ENCODE measurements at places on chromosomes 2 and 18.

GRCh38 chr18:59848002-59848401, 51.8 kb upstream of the PMAIP1 start:
- no peak for DNase-seq

DNA sequence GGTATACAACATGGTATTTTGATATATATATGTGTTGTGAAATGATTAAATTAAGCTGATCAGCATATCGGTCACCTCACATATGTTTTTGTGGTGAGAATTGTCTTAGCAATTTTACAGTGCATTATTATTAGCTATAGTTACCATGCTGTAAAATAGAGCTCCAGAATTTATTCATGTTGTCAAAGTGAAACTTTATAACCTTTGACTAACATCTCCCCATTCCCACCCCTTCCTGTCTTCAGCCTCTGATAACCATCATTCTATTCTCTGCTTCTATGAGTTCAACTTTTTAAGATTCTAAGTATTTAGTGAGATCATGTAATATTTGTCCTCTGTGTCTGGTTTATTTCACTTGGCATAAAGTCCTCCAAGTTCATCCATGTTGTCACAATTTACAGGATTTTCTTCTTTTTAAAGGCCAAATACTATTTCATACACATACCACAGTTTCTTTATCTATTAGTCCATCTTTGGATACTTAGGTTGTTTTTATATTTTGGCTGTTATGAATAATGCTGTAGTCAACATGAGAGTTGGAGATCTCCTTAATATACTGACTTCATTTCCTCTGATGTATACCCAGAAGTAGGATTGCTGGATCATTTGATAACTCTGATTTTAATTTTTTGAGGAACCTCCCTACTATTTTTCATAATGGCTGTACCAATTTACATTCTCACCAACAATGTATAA, 30.3 kb downstream of the NCOA1 start:
- no peak for DNase-seq

GRCh38 chr2:167335541-167335992, 447.3 kb downstream of the XIRP2 start:
- no peak for DNase-seq

GRCh38 chr18:11289248-11289647, 139.9 kb upstream of the PIEZO2 start:
- DNase-seq, result no peak

DNA sequence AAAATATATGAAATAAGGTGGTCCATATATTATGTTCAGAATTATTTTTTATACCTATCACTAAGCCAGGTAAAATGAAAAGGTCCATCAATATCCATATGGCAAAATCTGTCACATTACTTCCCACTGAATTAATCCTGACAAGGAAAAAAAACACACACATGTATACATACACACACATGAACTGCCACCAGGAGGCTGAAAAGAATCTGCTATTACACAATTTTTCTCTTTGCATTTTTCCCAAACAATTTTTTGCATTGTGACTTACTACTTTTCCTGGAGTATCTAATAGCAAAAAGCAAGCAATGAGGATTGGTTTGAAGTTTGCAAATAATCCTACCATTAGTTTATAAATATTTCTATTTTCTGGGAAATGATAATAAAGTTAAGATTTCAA, 128.2 kb upstream of the CD226 start:
- DNase-seq, result no peak

DNA sequence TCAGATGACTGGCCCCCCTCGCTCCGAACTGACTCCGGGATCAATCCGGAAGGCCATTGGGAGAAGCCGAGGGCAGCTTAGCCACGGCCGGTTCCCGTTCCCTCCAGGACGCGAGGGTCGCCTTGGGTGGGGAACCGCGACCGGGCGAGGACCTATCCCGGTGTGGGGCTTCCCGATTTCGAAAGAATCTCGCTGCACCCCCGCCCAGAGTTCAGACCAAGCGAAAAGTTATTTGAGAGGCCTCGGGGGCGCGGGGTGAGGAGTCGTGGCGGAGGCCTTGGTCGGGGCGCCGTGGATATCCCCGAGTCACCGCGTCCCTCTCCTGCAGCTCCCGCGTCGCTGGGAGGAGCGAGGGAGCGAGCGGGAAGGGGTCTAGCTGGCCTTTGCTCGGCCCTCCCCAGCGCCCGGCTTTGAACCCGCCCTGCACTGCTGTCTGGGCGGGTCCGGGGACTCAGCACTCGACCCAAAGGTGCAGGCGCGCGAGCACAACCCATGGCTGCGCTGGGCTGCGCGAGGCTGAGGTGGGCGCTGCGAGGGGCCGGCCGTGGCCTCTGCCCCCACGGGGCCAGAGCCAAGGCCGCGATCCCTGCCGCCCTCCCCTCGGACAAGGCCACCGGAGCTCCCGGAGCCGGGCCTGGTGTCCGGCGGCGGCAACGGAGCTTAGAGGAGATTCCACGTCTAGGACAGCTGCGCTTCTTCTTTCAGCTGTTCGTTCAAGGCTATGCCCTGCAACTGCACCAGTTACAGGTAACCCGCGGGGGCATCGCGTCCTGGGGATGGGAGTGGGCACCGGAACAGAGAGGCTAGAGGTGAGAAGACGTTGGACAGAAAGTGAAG, at the start of gene CYP27A1:
TSS of gene CYP27A1 (plus strand) at position 457 of the 837 bp plus-strand sequence. CDS start at position 493, 36 bp downstream.
- no peak for DNase-seq

- no peak for DNase-seq
Observed at GRCh38 chr2:10231551-10232085, 71.1 kb upstream of the HPCAL1 start.

GRCh38 chr18:23939896-23940295, 74.7 kb upstream of the TTC39C start:
- DNase-seq, result no peak

DNA sequence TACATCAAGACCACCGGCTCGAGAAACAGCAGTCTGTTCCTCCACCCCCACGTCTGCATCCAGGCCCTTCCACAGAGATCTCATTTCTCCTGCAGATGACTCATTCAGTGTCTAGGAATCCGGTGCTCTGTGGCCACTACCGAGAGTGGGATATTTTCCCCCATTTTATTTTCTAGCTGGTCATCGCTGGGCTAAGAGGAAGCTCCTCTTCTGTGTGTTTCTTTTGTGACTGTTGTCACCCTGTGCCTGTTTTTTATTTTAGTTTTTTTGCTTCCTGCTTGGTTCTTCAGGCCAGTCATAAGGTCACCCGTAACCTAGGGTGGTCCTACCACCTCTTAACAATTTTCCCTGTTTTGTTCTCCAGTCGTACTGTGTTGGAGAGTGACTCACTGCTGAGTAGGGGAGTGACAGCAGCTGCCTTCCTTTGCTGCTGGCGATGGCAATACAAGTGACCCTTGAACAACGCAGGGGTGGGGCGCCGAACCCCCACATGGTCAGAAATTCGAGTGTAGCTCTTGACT, 6.7 kb downstream of the RAMP1 start:
- no peak for DNase-seq

DNA sequence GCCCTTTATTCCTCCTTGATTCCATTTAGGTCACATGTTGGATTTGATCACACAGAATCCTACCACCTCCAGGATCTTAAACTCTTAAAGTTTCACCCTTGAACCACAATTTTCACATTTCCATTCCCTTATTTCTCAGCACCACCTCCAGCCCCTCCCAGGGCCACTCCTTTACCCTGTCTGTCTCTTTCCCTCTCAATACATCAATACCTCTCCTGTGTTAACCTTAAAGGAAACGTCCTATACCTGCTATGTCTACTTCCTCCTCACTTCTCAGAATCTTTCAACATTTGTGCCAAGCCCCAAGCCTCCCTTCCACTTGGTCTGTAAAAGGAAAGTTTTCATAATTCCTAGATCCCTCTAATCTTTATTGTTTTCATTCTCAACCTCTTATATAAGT, 158.8 kb downstream of the BAZ2B start:
- no peak for DNase-seq

- DNase-seq, result no peak
Observed at GRCh38 chr2:27727257-27727656, 44.3 kb upstream of the MRPL33 start.

GRCh38 chr18:6718267-6718666, 11.2 kb upstream of the ARHGAP28 start:
- DNase-seq, result no peak

GRCh38 chr18:10100196-10100595, 186.4 kb downstream of the VAPA start:
- no peak for DNase-seq

- no peak for DNase-seq
Observed at GRCh38 chr18:64678048-64678447, 529.2 kb upstream of the LINC00305 start.

GRCh38 chr2:58434692-58435091, 193.6 kb upstream of the FANCL start:
- no peak for DNase-seq

DNA sequence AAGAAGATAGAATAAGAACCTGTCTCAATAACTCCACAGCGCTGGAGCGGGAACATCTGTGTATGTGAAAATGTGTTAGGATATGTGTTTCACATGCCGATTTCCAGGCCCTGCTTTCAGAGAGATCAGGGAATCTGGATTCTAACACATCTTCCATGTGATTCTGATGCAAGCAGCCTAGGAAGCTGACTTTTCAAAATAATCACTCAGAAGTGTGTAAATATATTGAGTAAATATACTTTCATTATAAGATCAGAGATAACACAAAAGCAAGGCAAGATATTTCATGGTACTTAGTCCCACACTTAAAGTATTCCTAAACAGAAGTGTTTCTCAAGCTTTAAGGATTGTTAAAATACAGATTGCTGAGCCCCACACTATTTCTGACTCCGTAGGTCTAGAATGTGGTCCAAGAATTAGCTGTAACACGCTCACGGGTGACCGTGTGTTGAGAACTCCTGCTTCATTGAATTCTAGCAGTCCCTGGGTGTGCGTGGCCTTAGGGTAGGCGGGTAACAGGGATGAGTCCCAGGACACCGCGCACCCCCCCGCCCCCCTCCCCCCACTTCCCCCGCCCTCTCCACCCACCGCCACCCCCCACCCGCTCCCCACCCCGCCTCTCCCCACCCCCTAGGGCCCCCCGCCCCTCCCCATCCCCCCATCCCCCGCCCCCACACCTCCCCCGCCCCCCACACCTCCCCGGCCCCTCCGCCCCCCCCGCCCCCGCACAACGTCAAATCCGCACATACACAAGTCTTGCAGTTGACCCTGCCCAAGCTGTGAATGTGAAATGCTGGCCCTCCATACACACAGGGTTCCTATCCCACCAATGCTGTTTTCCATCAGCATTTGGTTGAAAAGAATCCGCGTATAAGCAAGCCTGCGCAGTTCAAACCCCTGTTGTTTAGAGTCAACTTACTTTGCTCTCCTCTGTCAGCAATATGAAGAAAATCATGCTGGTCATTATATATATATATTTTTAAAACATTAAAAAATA, 94.2 kb upstream of the SLC39A10 start:
- no peak for DNase-seq

- no peak for DNase-seq
Observed at GRCh38 chr2:118945881-118946280, 3.9 kb downstream of the MARCO start.

- DNase-seq, result no peak
Observed at GRCh38 chr2:189933911-189934399, 128.6 kb downstream of the MSTN start.

DNA sequence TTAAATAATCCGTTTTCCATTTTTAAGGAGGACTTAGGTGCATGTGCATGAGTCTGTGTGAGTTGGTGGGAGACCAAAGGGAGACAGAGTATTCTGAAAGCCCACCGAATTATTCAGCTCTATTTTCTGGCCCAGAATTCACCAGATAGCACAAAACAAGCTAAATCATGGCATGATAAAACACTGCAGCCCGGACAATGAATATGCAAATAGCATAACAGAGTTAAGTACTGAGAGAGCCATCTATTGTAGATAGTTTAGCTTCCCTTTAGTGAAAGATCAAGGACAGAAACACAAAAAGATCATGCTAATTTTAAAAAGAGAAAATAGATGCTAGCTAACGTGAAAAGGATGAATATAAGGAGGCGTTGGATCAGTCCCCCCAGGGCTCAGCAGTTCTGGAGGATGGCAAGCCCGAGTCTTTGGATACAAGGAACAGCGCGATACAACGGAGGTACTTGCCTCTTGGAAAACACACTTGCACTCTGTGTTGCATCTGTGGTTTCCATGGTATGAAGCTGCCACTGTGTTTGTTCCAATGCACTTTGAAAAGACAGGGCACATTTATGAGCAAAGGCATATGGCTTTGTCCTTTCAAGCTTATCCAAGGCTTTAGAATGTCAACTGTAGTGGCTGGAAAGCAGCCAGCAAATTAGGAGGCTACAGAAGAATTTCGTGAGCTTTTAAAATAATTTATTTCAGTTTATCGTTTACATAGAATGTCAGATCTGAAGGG, 119.9 kb downstream of the LYPD1 start:
- DNase-seq, result no peak

DNA sequence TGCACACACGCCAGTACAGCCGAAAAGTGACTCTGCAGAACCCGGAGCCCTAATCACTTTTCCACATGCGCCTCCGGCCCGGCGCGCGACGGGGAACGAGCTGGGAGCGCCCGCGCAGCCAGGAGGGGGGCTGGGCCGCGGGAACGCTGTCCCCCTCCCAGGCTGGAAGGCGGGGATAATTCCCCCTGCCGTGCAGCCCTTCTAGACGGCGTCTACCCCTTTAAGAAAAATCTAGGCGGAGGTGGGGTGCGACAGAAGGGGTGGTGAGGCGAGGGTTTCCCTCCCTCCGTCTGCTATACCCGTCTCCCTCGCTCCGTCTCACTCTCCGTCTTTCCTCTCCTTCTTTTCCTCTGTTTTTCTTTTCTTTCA, 2.4 kb downstream of the CYP26B1 start:
- DNase-seq, result no peak

DNA sequence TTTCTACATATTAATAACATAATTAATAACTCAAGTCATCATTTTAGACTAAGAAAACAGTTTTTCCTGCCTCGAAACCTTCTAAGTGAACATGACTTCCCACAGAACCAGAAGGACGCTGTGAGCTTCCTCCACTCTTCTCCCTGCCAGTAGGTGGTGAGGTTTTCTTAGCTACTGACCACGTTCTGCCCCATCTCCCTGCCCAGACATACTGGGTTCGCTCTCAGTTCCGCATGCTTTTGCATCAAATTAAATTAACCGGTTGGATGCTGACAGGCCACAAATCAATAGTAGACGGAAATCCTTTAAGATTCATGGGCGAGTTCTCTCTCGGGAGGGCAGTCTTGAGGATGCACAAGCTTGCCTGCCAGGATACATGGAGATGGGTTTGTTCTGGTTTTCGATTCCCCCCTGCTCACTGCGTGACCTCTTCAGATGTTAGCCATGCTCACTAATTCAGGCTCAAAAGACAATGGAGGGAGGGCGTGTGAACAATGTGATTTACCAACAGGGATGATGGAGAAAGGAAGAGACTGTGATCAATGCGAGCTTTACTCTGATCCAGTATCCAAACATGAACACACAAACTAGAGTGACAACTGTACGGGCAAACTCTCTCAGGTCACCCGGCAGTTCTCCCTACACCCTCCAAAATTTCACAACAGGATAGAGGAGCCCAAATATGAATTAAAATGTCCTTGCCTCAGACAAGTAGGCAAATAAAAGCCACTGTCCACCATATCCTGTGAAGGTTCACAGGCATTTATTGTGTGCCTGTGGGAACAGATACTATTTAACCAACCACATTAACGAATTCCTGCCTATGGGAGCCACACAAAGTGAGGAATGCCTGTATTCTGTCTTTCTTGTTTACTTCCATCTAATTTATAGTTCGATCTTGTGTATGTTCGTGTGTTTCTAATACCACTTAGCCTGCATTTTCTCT, 375.7 kb downstream of the EIPR1 start:
- no peak for DNase-seq

GRCh38 chr18:69250305-69251151, 150.2 kb upstream of the DOK6 start:
- no peak for DNase-seq
